ENCODE measurements at places on chromosomes 3 and 15.

DNA sequence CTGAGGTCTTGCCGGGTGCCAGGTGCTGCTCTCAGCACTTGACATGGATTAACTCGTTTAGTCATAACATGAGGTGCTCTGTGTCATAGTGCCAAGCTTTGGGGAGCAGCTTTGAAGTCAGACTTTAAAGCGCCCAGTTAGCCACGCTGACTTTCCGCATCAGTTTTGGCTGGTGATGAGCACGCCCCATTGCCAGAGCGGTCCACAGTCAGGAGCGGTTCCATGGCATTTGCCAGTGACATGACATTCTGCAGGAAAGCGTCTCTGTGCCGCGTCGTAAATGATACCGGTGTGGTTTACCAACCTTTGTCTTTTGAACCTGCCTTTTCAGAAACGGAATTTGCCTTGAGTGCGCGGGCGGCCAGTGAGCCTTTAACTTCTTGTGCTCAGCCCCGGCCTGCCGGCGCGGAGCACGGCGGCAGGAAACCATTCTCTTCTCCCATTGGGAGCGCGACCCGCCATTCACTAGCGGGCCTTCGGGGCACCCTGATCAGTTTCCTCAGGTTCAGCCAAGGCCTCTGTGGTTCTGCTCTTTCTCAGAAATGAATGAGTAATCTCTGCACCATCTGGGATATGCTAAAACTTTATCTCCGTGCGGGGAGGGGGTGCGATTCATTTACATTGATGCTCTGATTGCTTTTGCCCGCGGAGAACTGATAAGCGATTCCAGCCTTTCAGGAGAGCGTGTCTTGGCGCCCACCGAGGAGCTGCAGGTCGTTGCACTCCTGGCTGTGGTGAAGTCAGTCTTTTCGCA lies 1.7 kb upstream of the SLC2A2 start:
- peak; percentile 76 for DNase-seq

- no peak for DNase-seq
These were observed 280.7 kb upstream of the ARHGEF26 start for GRCh38 chr3:153840487-153840886.

DNA sequence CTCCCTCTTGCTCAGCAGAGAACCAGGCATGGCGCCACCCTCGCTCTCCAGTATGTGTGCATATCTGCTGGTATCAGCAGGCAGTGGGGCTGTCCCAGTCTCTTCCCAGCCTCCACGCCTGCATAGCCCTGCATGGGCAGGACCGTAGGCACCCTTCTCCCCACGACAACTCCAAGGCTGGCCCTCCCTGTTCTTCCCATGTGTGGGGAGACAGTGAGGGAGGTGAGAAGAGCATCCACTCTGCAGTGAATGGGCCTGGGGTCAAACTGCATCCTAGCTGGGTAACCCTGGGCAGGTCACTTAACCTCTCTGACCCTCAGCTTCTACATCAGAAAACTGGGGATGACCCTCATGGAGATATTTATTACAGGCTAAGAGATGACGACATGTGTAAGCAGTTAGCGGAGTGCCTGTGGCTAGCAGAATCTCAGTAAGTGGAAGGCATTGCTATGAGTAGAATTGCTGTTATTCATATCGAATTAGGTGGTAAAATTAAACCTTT lies 13.3 kb upstream of the SSUH2 start:
- no peak for DNase-seq

DNA sequence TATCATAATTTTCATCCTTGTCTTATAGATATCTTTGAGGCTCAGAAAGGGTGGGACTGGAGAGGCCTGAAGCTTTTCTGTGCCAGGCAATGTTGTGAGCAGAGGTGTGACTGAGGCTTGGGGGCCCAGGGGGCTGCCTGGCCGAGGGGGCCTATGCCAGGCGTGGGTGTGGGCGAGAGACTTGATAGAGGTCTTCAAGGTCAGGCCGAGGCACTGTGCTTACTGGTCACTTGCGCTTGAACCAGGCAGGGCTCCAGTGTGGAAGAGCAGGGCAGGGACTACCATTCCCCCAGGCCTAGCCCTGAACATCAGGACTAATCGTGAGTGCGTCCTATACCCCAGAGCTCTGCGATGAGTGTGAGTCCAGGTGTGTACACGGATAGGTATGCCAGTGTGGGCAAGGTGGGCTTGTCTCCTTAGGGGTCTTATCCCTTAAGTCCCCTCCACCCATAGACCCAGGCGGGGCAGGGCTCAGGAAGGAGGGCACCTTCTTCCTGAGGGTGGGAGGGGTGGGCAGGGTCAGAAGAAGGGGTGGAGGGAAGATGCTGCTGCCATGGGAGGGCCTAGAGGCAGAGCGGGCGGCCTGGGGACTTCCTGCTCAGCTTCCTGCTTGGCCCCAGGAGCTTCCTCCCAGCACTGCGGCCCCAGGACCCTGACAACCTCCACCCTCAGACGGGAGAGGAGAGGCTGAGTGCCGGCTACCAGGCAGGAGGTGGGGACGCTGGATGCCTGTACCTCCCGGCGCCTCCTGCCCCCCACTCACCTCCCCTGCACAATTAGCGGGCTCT lies 84.7 kb downstream of the LINGO1 start:
- no peak for DNase-seq

DNA sequence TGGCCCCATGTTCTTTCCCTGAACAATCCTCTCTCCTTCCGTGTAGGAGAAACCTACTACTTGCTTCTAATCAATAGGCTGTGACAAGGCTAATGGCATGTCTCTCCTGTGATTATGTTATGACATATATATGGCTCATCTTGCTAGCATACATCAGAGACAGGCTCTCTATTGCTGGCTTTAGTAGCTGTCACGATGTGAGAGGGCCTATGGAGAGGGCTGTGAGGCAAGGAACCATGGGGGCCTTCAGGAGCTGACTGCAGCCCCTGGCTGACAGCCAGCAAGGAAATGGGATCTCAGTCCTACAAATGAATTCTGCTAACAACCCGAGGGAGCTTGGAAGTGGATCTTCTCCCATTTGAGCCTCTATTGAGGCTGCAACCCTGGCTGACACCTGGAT lies 96.3 kb downstream of the EOMES start:
- no peak for DNase-seq

GRCh38 chr3:191592105-191592504 lies 131.1 kb downstream of the PYDC2 start:
- DNase-seq = no peak

- no peak for DNase-seq
These were observed 147.7 kb upstream of the TSC22D2 start for GRCh38 chr3:150260398-150260710.

DNA sequence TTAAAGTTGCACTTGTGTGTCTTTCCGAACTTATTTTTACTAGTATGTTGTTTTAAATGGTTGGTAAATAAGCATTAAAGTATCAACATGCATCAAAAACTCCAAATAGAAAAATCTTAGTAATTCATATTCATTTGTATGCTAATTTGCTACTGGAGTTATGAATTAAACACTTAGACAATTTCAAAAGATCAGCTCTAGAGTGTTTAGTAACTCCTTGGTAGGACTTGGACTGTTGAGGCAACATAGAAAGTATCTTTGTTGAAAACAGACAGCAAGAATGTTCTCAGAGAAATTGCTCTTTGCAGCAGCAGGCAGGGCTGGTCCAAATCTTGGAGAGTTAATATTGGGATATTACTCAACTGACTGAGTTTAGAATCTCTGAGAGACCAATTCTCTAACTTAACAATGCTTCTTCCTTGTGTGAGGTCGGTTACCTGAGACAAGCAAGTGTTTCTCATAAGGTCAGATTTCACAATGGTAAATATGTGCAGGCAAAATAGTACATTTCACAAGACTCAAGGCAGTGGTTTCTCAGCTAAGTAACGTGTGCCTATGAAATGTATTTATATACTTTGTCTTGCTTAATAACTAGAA lies 147.8 kb upstream of the IL12A start:
- no peak for DNase-seq

GRCh38 chr3:140387244-140387643 lies 290.6 kb upstream of the TRIM42 start:
- no peak for DNase-seq

DNA sequence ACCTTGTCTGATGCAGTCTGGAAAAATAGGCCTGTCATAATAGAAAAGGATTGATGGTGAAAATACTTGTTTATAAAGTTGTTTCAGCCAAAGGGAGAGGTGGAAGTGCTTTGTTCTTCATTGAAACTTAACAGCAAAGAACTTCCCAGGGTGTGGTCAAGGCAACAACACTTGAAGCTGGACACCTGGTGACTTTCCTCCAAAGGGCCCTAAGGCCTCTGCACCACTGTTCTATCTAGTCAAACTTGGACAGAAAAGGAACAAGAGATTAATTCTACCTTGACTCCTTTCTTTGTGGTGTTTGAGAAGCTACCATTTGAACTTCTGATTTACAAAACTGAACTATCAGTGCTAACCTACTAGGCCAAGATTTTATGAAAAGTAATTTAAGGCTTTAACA lies 102.0 kb downstream of the CMSS1 start:
- no peak for DNase-seq

DNA sequence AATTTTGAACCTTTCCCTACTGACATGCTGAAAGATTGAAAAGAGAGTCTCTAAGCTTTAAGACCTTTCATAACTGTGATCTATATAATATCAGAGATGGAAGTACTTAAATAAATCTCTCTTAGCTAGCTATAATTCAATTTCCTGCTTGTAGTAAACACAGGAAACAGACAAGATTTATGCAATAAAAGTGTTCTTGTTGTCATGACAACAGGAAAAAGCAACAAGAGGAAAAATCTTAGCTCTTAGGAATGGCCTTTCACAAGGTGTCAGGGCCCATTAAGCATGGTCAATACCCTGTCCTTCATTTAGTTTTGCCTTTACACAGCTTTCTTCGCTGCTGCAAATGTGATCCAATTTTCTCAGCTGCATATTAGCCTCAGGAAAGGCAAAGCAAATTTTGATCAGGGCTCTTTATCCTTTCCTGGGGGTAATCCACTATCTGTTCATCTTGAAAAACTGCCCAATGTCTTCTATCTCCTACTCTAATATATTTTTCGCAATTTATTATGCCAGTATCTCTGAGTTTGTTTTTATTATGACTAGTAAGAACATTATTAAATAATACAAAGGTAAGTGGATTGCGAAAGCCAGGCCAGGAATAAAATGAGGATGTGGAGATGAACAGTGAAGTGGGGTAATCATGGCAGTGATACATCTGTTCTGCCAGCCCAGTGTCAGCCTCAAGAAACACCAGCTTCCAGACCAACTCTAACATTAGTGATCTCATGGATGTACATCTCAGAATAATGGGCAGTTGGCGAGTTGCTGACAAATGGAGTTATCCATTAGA lies 28.7 kb downstream of the SIDT1 start:
- DNase-seq = no peak

- DNase-seq = no peak
These were observed 6.0 kb downstream of the NCKIPSD start for GRCh38 chr3:48679411-48680391.

- no peak for DNase-seq
These were observed 133.0 kb upstream of the CADM2 start for GRCh38 chr3:84825817-84826216.

- no peak for DNase-seq
These were observed 32.3 kb downstream of the ALDH1L1 start for GRCh38 chr3:126147932-126148683.

GRCh38 chr3:56724676-56725075 lies 41.6 kb upstream of the TASOR start:
- no peak for DNase-seq

DNA sequence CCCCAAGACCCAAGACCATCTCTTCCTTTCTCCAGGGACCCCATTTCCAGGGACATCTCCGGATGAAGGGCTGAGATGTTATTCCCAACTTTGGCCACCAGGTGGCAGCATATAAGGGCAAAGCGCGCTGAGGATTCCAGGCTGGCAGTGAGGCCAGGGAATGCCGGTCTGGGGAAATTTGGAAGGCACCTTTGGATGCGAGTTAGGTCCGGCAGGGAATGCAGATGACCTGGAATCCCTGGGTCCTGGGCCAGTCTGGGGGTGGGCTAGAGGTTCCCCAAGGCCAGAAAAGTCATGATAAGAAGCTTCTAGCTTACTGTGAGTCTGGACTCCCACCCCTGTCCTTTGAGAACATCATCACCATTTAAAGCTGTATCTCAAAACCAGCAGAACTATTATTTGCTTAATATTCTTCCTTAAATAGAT lies 1.6 kb upstream of the CHST13 start:
- peak; percentile 44 for DNase-seq

- DNase-seq = no peak
These were observed 5.6 kb downstream of the RBP1 start for GRCh38 chr3:139533781-139534454.

DNA sequence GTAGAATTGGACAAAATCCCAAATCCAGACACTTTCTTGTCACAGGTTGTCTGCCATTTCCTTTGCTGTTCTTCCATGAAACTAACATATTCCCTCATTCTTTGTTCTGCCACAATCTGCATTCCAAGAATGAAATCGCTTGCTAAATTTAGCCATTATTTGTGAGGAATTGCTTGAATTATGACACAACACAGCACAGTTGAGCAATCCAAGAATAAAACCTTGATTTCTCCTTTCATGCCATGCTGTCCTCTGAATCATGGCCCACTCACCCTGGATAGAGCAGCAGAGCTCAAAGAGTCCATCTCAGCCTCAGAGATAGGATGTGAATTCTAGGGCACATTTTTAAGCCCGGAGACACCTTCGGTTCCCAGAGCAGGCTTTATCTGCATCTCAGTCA lies 35.2 kb upstream of the GREM1 start:
- no peak for DNase-seq
